ENCODE measurements at places on chromosomes 3 and 15. TPM values are rescaled to one million over a fixed set of nuclear protein-coding genes. Genes with fewer than 3 reads are reported as not detected.

Gene HCLS1
- total RNA-seq, result 0.17 TPM

Gene TEX55
- not detected for total RNA-seq

Gene A4GNT
- total RNA-seq, result not detected

Gene TARS3
- total RNA-seq, result 24.6 TPM

Gene MASP1
- total RNA-seq, result 178 TPM

Gene GP9
- total RNA-seq, result not detected

Gene ISG20
- total RNA-seq, result 4.8 TPM

Gene SPG11
- total RNA-seq, result 126 TPM

Gene PAQR9
- 0.17 TPM for total RNA-seq

Gene MUSTN1
- total RNA-seq, result not detected

Gene SERP1
- total RNA-seq, result 232 TPM

Gene CATSPER2
- 0.50 TPM for total RNA-seq

Gene ROPN1
- total RNA-seq, result not detected

Gene CPA3
- total RNA-seq, result not detected

Gene NEK10
- total RNA-seq, result 38.5 TPM

Gene SLC27A2
- total RNA-seq, result not detected

Gene SMAD6
- 16.6 TPM for total RNA-seq

Gene SENP8
- total RNA-seq, result 3.3 TPM

Gene SEMA6D
- 6.6 TPM for total RNA-seq

Gene RPL39L
- total RNA-seq, result 35.6 TPM

Gene CAPN3
- total RNA-seq, result 2.8 TPM

Gene CAV3
- total RNA-seq, result not detected

Gene ROPN1B
- total RNA-seq, result not detected

Gene SPTBN5
- 0.29 TPM for total RNA-seq

Gene MESP1
- 0.50 TPM for total RNA-seq

Gene BTLA
- total RNA-seq, result not detected

Gene GPR15
- total RNA-seq, result not detected

Gene CACNA1D
- 0.33 TPM for total RNA-seq

Gene CHRM5
- under 0.01 TPM for total RNA-seq

Gene ERC2
- 0.44 TPM for total RNA-seq

Gene AEN
- 42.6 TPM for total RNA-seq

Gene ALPK3
- 0.87 TPM for total RNA-seq

Gene DNAJC13
- total RNA-seq, result 78.7 TPM

Gene ZKSCAN7
- total RNA-seq, result 9.0 TPM

Gene HRH1
- 35.6 TPM for total RNA-seq

Gene CFAP44
- total RNA-seq, result 5.5 TPM

Gene CEMIP
- 613 TPM for total RNA-seq

Gene GOLGA6L4
- total RNA-seq, result 3.6 TPM

Gene KNL1
- 28.2 TPM for total RNA-seq

Gene EPHA3
- 1.5 TPM for total RNA-seq

Gene BMF
- 6.4 TPM for total RNA-seq

Gene USP50
- 0.29 TPM for total RNA-seq

Gene GABRG3
- total RNA-seq, result not detected

Gene DZIP1L
- total RNA-seq, result 34.2 TPM

Gene TMEM212
- total RNA-seq, result not detected

Gene ACKR4
- total RNA-seq, result 33.6 TPM

Gene RETNLB
- total RNA-seq, result not detected

Gene ABHD2
- 81.6 TPM for total RNA-seq

All from smooth muscle cell of trachea (primary cell).